ENCODE measurements at places on chromosomes 6 and 20.

DNA sequence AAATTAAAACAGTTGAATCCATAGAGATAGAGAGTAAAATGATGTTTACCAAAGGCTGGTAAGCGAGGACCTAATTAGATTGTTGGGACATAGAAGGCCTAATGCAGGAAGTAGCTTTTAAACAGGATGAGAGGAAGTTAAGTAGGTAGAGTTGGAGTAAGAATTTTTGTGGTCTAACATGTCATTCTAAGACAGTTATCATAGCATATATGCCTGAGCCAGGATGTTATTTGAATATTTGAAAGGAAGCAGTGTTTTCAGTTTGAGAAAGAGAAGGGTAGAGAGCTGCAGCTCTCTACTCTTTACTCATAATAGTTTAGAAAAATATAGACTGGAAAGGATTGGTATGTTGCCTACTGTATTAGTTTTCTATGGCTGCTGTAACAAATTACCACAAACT lies 121.6 kb downstream of the MEI4 start:
- no peak for DNase-seq

DNA sequence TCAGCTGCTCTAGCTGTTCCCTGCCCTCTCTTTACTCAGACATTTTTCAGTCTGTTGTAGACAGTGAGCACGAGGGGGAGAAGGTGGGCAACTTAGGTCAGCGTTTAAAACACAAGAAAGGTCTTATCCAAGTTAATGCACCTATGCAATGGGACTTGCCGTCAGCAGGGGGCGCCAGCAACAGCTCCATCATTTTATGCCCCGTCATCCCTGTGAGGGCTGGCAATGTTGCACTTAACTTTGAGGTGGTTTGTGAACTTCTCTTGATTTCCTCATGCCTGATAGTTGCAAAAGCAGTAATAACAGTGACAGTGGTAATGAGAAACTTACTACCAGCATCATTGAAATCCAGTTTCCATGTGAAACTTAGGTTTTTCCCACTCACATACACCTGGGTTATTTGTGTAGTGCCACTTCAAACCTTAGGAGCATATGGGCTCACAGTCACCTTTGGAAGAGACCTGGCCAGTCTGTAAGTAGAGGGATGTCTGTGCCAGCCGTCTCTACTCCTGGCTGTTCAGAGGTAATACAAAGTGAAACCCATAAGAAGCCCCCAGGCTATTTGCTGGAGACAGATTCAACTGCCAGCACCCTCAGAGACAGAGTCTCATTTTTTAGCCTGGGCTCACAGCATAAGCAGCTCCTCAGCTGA lies 44.9 kb upstream of the ID1 start:
- peak; percentile 74 for DNase-seq

DNA sequence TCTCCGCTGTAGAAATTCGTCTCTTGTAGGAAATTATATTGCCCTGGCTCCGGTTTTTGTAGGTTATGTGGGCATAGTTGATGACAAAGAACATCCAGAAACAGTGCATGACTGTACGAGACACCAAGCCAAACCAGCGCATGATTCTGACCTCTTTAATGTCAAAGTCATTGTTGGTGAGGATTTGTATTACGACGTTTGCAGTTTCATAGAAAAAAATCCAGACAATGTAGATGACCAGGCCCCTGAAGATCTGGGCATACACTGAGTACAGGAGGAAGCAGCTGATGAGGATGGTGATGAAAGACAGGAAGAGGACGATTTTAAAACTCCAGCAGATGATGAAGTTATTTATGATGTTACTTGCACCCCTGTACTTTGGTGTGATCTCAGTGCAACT lies 39.1 kb upstream of the TBC1D22B start:
- no peak for DNase-seq

DNA sequence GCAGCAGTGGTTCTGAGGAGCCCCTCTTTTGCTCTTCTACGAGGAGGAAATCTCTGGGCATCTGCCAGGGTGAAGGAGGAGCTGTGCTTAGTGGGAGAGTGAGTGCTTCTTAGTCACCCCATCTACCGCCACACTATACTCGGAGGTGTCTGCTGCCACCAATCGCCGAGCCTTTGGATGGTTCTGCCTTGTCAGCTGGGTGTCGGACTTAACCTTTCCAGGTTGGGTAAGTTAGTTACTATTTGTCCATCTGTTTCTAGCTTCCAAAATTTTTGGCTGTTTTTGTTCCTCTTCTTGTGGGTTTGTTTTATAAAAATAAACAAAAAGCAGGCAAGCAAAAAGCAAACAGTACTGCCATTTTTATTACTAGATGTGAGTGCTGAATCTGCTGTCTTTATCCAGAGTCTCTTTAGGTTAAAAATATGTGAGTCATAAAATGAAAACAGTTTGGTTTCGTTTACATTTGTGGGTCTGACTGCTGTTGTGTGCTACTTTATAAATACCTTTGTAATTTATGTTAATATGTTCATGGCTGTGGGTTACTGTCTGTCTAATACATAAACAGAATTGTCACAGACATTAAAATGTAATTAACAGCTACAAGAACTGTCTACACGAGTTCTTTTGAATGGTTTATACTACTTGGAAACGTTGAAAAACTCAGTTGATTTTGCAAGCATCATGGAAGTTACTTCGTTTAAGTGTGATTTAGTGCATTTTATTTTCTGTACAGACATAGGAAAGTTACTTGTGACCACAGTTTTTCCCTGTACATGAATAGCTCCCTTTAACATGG lies 89.2 kb downstream of the ARID1B start:
- no peak for DNase-seq

DNA sequence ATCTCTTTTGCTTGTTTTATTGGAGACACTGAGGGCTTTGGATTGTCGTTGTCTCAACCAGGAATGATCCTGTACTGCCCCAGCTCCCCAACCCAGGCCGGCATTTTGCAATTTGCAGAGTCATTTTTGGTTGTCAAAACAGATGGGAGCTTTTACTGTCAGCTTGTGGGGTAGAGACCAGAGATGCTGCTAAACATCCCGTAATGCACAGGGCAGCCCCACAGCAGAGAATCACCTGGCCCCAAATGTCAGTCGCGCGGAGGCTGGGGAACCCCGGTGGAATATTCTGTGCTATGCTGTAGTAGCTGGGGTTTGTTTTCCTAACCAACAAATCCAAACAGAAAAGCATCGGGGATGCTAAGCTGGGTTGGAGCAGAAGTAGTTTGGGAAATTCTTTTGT lies 99.7 kb downstream of the TSHZ2 start:
- DNase-seq = no peak

- no peak for DNase-seq
These were observed 33.0 kb downstream of the NUP153 start for GRCh38 chr6:17673543-17674254.

GRCh38 chr6:132205946-132206345 lies 195.3 kb downstream of the MOXD1 start:
- DNase-seq = no peak

GRCh38 chr6:148407372-148407771 lies 64.7 kb downstream of the SASH1 start:
- DNase-seq = peak; percentile 12

- DNase-seq = no peak
These were observed 117.5 kb downstream of the SCML4 start for GRCh38 chr6:107706516-107707115.

GRCh38 chr6:79073888-79074287 lies 4.2 kb downstream of the PHIP start:
- no peak for DNase-seq

GRCh38 chr20:24316731-24317130 lies 152.7 kb upstream of the SYNDIG1 start:
- no peak for DNase-seq

DNA sequence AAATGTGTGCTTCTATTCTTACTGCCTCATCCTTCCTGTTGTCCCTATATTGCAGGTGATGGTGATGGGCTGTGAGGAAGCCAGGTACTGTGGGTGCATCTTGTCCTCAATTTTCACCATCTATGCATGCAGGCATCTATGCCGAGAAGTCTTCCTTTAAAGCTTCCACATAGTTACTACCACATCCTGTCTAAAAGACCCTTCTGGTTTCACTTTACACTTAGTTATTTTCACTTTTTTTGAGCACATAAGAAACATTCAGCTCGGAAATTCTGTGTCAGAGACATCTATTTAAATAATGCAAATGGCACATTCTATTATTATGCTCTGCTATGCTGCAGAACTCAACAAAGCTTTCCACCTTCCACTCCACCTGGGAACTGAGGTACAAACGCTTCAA lies 28.2 kb upstream of the FABP7 start:
- DNase-seq = no peak

GRCh38 chr20:43976547-43976946 lies 61.9 kb downstream of the TOX2 start:
- DNase-seq = no peak

DNA sequence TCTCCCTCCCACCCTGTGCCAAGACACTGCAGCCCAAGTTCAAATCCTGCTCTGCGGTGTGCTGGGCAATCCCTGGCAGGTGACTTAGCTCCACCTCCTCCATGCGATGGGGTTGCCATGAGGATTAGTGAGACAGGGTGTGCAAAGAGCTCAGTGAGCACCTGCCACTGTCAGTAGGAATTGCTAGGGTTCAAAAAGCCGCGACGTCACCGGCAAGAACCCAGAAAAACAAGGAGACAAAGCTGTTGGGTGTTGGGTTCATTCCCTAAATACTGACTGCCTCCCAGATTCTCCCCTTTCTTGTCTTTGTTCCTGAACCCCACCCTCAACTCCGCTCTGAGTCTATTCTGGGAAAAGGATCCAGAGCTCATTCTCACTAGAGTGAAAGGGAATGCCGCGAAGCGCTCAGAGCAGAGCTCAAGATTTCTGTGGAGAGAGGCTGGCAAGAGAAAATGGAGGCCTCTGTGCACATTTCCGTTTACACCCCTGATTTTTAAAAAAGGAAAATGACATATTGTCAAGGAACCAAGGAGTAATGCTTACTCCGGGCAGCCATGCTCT lies 13.3 kb downstream of the PMEPA1 start:
- DNase-seq = no peak

DNA sequence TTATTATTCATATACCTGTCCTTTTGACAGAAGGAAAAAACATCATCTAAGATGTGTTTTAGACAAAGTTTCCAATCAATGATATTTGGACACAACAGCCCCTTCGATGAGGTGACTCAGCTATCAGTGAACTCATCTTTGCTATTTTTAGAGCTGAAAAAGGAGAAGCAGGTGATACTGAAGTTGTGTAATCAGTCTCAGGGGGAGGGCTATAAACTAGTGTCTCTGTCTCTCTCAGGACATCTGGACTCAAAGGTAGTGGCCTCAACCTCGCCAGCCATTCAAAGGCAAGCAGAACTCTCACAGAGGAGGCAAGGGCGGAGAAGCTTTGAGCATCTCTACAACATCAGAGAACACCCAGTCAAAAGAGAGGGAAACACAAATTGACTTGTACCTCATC lies 135.4 kb downstream of the BFSP1 start:
- no peak for DNase-seq

- no peak for DNase-seq
These were observed 5.8 kb downstream of the APOBEC2 start for GRCh38 chr6:41058783-41059181.

DNA sequence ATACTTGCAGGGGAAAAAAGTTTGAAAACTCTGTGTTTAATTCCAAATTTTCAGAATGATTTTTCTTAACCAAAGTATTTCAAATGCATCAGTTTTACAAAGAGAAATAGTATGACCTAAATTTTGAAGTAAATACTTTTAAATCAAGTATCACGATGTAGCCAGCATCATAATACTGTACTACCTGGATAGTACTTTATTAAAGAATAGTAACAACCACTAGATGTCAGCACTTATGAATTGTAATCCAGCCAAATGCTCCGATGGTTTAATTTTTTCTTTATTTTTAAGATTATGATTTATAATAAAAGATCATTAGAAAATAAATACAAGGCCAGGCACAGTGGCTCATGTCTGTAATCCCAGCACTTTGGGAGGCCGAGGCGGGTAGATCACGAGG lies 37.2 kb upstream of the HACE1 start:
- no peak for DNase-seq

DNA sequence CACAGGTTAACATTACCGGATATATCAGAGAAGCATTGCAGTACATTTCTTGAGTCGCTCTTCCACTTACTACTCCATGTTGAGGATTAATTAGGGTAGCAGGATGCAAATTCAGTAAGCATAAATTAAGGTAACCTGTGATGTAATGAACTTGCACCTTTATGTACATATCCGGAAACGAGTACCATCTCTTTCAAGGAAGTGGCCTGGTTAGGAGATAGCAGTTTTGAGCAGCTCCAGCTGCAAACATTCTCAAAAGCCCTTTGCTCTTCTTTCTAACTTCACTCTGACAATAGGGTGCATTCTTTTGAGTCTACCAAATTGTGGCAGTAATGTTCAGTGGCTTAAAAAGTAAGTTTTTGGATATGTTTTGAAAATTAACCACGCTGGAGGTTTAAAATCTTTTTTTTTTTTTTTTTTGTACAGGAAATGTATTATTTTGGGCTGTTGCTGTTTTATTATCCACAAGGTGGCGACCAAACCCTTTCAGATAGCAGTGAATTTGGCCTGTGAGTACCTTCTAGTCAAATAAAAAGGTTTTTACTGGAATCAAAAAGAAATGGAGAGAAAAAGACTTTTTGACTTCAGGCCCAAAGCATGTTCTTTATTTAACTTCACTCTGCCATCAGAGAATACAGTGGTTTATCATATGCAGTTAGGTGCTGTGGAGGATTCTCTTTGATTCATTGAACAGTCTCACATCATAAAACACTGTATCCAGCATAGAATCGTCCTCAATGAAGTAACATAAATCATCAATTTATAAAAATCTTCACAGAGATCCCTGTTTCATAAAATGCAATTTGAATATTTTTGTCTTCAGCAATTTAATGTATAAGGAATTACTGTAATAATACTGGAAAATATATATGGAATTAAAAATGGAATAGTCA lies 8.9 kb downstream of the FAM217B start:
- peak; percentile 61 for DNase-seq

DNA sequence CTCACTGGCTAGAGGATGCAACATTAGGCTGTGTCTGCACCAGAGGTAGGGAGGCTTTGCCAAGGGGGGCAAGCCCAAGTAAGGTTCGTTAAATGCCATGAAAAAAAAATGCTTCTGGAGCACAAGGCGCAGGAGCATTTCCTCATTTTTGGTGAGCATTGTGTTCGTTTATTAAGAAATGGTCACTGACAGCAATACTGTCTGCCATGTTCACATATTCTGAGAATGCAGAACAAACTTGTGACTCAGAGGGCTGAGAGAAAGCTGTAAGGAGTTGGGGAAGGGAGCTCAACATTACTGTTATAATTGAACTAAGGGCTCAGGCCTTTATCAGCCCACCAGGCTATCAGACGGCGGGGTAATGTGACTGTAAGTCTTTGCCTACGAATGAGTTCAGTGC lies 465.4 kb upstream of the BTBD3 start:
- no peak for DNase-seq

All from HTR-8/SVneo (cell line).